ENCODE measurements at places on chromosomes 6 and 20. TPM values are rescaled to one million over a fixed set of nuclear protein-coding genes. Genes with fewer than 3 reads are reported as not detected.
A peak's percentile ranks its signal among the peaks of the same experiment; 100 is the strongest.

CCN6 gene
- not detected for total RNA-seq

GRCh38 chr6:73234733-73235132 is 9.4 kb upstream of the KHDC1L start:
- DNase-seq, result peak; percentile 57

TUBB2A gene
- 92.0 TPM for total RNA-seq

DNA sequence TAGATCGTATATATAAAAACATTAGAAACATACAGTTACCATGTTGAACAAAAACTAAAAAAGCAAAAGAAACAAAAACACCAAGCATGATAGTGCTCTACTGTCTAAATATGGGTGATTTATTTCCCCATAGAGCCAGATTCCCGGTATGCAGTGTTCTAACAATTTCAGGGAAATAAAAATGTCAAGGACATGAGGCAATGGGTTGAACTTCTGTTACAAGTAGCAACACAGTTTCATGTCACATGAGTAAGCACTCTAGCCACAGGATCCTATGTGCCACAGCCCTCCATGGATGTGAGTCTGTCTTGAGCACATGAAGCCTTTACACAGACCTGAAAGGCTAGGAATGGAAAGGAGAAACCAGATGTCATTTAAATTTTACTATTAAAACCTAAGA is 96.0 kb downstream of the MAP3K5 start:
- DNase-seq, result no peak

Measured in MG63 (cell line).